Dorsolateral prefrontal cortex (tissue), 122 donors: ENCODE measurements at places on chromosomes 5 and 9. TPM values are rescaled to one million over a fixed set of nuclear protein-coding genes. Genes with fewer than 3 reads are reported as not detected.

Gene OR1Q1
- not detected for total RNA-seq

Gene PLPPR1
- total RNA-seq, result 18.8 TPM

Gene SLC6A7
- 67.8 TPM for total RNA-seq

Gene RASGRF2
- 119 TPM for total RNA-seq

Gene S100Z
- total RNA-seq, result not detected

Gene STPG3
- not detected for total RNA-seq

Gene BARHL1
- total RNA-seq, result not detected
